Naive B cell (primary cell): ENCODE measurements at places on chromosomes 12 and 14. TPM values are rescaled to one million over a fixed set of nuclear protein-coding genes. Genes with fewer than 3 reads are reported as not detected.
A peak's percentile ranks its signal among the peaks of the same experiment; 100 is the strongest.

DNA sequence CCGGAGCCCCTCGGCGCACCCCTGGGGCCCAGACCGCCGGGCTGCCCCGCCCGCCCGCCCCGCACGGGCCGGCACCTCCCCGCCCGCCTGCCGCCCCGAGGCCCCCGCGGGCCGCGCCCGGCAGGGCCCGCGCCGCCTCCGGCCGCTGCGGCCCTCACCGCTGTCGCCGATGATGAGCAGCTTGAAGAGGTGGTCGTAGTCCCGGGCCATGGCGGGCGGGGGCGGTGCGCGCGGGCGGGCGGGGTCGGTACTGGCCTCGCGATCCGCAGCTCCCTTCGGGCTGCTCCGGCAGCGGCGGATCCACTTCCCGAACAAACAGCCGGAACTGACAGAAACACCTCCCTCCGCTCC, at the start of gene RAB35:
Gene RAB35, minus strand, starts transcription at position 313 of the 351 bp plus-strand sequence. Its CDS starts 103 bp downstream, at position 210.
- peak within 1 kb of the TSS; percentile 4 for H3K27ac ChIP-seq
- no peaks in the 10 kb centered on the region for H3K27me3 ChIP-seq
- H3K4me1 ChIP-seq = peaks cover 74% of the 10 kb centered on the region
- H3K4me3 ChIP-seq = peak within 1 kb of the TSS; percentile 78
- no peak for DNase-seq
- H3K36me3 ChIP-seq = no peaks in the 10 kb centered on the region

DDHD1 gene
- polyA plus RNA-seq = 10.7 TPM

- H3K4me1 ChIP-seq = peaks cover 12% of the 10 kb centered on the region
- H3K36me3 ChIP-seq = no peaks in the 10 kb centered on the region
These were observed 220.7 kb upstream of the EGLN3 start for GRCh38 chr14:34171431-34172172.

CLEC2D gene
- polyA plus RNA-seq = 467 TPM

XRCC3 gene
- 6.6 TPM for polyA plus RNA-seq

GRCh38 chr12:121033625-121034349, 5.3 kb downstream of the OASL start:
- no peak for DNase-seq
- H3K27ac ChIP-seq = no peak overlapping the region
- H3K4me3 ChIP-seq = no peak overlapping the region
- peaks cover 13% of the 10 kb centered on the region for H3K4me1 ChIP-seq
- no peaks in the 10 kb centered on the region for H3K36me3 ChIP-seq
- H3K27me3 ChIP-seq = peaks cover 39% of the 10 kb centered on the region

DNA sequence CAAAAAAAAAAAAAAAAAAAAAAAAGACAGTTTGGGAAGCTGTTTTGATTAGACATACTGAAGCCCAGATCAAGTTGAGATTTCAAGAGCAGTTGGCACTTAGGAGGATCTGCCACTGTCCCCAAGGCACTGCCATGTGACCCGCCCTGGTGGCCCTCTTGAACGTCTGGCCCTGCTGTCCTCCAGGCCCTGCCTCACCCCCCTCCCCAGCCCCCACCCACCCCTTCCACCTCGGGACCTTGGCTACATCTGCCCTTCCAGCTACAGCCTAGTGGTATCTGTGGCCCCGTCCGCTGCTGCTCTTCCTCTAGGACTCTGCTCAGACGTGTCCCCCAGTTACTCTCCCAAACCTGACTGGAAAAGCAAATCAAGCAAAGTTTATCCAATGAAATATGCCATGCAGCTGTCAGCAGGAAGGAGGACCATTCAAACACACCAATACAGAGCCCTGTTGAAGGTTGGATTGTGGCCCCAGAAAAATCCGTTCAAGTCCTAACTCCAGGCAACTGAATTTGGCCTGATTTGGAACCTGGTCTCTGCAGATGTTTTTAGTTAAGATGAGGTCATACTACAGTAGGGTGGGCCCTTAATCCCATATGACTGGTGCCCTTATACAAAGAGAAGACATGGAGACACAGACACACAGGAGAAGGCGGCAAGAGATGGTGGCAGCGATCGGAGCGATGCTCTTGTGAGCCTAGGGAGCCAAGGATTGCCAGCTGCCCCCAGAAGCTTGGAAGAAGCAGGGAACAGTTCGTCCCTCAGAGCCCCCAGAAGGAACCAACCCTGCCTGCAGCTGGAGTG, 17.7 kb downstream of the SLC25A29 start:
- no peak overlapping the region for H3K27ac ChIP-seq
- peaks cover 26% of the 10 kb centered on the region for H3K4me1 ChIP-seq
- no peaks in the 10 kb centered on the region for H3K36me3 ChIP-seq
- H3K27me3 ChIP-seq = no peaks in the 10 kb centered on the region
- DNase-seq = no peak

DNA sequence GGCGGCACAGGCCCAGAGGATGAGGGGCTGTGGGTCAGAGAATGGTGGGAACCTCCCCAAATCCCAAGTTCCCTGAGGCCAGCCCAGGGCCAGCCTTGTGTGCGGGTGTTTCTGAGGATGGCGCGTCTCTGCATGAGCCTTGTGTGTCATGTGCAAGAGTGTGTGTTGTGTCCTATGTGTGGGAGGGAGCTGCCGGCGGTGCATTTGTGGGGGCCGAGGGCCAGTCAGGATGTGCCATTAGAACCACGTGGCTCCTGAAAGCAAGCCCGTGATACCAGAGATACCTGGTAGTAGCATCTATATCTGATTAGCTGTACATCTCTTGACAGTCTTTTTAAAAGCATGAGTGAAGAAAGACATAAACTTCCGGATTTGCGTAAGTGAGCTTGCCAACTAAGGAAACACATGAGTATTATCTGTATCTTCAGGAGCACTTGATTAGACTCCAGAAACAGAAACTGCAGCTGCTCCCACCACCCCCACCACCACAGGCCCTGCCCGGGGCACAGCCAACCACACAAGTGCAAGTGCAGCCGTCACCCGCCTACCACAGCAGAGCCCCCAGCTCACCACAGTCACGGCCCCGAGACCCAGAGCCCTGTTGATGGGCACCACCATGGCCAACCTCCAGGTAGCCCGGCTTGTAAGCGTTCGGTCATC, 19.2 kb downstream of the DDX51 start:
- no peaks in the 10 kb centered on the region for H3K27me3 ChIP-seq
- H3K27ac ChIP-seq = no peak overlapping the region
- no peaks in the 10 kb centered on the region for H3K4me1 ChIP-seq
- H3K4me3 ChIP-seq = no peak overlapping the region

DNA sequence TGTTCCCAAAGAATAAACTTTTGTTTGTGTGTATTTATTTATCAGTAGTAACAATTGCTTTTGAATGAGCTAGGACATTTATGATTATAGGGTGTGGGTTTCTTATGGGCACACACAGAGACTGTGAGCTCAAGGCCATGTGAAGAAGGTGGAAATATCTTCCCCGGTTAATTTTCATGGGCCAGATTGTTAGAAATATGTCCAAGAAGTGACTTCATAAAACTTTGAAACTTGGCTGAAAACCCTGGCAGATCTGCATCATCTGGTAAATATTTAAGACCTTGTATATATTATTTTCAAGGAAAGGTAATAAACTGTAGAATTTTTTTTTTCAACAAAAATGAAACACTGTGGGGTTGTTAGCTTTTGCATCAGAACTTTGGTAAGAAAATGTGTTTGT, 53.5 kb upstream of the RNU6-8 start:
- H3K27me3 ChIP-seq = no peaks in the 10 kb centered on the region
- H3K27ac ChIP-seq = no peak overlapping the region
- no peaks in the 10 kb centered on the region for H3K36me3 ChIP-seq
- no peaks in the 10 kb centered on the region for H3K4me1 ChIP-seq
- DNase-seq = no peak

DNA sequence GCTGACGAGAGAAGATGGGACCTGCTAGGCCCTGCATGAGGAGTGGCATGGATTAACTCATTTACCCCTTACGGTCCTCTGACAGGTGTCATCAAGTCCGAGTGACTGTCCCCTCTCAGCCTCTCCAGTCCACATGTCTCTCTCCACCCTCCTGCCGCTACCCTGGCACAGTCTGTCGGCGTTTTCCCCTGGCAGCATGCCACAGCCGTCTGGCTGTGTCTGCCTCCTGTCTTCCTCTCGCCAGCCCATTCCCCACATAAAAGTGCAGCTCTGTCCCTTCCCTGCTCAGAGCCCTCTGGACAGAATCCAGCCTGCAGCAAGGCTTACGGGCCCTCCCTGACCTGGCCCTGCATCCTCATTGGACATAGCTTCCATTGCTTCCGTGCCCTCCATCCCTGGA, 45.6 kb downstream of the UBE3B start:
- no peak for DNase-seq
- peaks cover 27% of the 10 kb centered on the region for H3K36me3 ChIP-seq
- H3K27ac ChIP-seq = no peak overlapping the region
- no peaks in the 10 kb centered on the region for H3K4me1 ChIP-seq
- no peak overlapping the region for H3K4me3 ChIP-seq

- no peak for DNase-seq
- H3K4me1 ChIP-seq = peaks cover 37% of the 10 kb centered on the region
- no peaks in the 10 kb centered on the region for H3K27me3 ChIP-seq
- H3K27ac ChIP-seq = peak overlapping the region; percentile 56
- no peaks in the 10 kb centered on the region for H3K36me3 ChIP-seq
- H3K4me3 ChIP-seq = peak overlapping the region; percentile 65
These were observed 70.3 kb downstream of the SPPL3 start for GRCh38 chr12:120833849-120834248.

GRCh38 chr12:121530600-121531355, 50.0 kb downstream of the KDM2B start:
- H3K4me1 ChIP-seq = peaks cover 37% of the 10 kb centered on the region
- DNase-seq = peak; percentile 66
- peak overlapping the region; percentile 96 for H3K27ac ChIP-seq
- peaks cover 10% of the 10 kb centered on the region for H3K36me3 ChIP-seq
- no peaks in the 10 kb centered on the region for H3K27me3 ChIP-seq
- H3K4me3 ChIP-seq = peak overlapping the region; percentile 64

CCDC184 gene
- not detected for polyA plus RNA-seq

DNA sequence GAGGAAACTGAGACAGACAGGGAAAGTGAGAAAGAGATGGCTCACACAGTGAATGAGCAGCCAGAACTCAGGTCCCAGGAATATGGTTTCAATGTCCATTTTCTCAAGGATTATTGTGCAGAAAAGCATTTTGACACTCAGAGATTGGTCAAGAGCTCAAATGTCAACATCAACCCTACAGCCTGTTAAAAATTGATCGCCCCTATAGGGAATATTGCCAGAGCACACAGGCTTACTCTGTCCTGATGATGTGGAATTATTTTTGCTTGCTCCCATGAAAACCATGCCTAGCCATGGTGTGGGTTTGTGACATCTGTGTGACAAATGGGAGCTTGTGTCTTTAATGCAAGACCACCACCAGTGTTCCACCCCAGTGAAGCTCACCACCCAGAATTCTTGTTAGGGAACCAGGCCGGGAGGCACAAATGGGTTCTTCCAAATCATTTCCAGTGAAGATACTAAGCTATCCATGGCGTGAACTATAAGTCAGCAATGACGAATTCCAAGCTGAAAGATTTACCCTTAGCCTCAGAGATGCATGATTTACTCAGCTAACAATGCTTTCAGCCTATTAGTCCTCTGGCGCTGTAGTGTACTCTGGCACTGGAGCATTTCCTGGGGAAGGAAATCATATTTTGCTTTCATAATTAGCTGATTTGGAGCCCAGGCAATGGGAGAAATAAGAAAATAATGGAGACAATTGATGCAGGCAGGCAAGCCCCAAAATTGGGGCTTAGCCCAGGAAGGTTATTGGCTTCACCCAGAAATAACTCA, 1188.2 kb upstream of the TMEM132C start:
- H3K27me3 ChIP-seq = no peaks in the 10 kb centered on the region
- DNase-seq = no peak
- no peak overlapping the region for H3K4me3 ChIP-seq
- H3K4me1 ChIP-seq = peaks cover 5% of the 10 kb centered on the region
- H3K27ac ChIP-seq = no peak overlapping the region

IFI27 gene
- not detected for polyA plus RNA-seq

- no peaks in the 10 kb centered on the region for H3K4me1 ChIP-seq
- no peaks in the 10 kb centered on the region for H3K36me3 ChIP-seq
These were observed 420.8 kb downstream of the FUT8 start for GRCh38 chr14:65833267-65833880.
